ENCODE measurements at places on chromosomes 2 and 18.

DNA sequence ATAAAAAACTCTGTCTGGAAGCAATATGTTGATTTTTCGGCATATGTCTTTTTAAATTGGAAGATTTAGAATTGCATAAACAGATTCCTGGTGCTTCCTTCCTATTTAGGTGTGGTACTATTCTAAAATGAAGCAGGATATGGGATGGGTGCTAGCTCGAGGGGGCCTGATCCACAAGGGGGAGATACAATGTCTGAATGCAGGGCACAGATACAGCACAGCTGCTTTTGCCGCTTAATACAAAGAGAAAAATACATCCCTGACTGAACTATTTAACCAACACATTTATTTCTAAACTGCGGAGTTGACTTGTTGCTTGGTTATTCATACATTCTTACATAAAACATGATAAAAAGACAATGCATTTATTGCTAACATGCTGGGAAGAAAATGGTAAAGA is 169.1 kb downstream of the TMEFF2 start:
- H3K4me1 ChIP-seq = no peaks in the 10 kb centered on the region
- H3K27ac ChIP-seq = no peak overlapping the region
- no peak for DNase-seq
- no peaks in the 10 kb centered on the region for H3K36me3 ChIP-seq
- no peak overlapping the region for H3K4me3 ChIP-seq

GRCh38 chr2:141554810-141555209 is 576.0 kb downstream of the LRP1B start:
- H3K27me3 ChIP-seq = no peaks in the 10 kb centered on the region
- DNase-seq = peak; percentile 48
- H3K27ac ChIP-seq = no peak overlapping the region
- H3K36me3 ChIP-seq = no peaks in the 10 kb centered on the region
- peaks cover 8% of the 10 kb centered on the region for H3K4me1 ChIP-seq

DNA sequence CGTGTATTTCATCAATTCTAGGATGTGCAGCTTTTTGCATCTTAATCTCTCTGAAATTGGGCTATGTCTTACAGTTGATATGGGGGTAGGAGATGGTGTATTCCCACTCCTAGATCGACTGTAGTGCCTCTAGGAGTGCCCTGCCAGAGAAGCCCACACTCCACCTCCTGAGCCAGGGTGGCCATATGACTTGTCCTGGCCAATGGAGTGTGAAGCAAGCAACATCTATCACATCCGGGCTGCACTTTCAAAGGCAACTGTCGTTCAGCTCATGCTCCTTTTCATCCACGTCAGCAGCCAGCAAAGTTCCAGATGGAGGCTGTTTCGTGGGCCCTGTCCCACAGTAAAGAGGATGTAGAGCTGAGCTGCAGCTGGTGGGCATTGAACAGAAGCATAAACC is 149.4 kb upstream of the SLC1A4 start:
- H3K4me1 ChIP-seq = no peaks in the 10 kb centered on the region
- H3K4me3 ChIP-seq = no peak overlapping the region
- H3K27me3 ChIP-seq = peaks cover 5% of the 10 kb centered on the region
- no peak for DNase-seq
- no peaks in the 10 kb centered on the region for H3K36me3 ChIP-seq
- no peak overlapping the region for H3K27ac ChIP-seq

DNA sequence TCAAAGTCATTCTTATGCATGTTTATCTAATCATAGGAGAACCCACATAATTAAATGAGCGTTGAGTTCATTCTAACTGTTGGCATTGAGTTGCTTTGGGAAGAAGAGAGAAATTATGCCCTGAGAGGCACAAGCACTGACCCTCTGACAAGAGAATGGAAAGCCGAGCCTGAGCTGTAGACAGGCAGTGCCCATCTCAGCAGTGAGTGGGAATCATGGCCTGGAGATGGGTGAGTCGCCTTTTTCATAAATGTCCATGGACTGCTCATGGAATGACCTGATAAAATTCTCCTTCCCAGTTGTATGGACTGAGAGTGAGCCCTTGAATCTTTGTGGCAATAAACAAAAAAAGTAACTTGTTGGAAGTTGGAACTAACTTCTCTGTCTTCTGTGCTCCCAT is 21.4 kb upstream of the MYO3B start:
- no peak overlapping the region for H3K4me3 ChIP-seq
- DNase-seq = no peak
- H3K27me3 ChIP-seq = peaks cover 15% of the 10 kb centered on the region
- H3K4me1 ChIP-seq = no peaks in the 10 kb centered on the region
- no peak overlapping the region for H3K27ac ChIP-seq

- no peak for DNase-seq
- H3K4me3 ChIP-seq = no peak overlapping the region
- no peaks in the 10 kb centered on the region for H3K27me3 ChIP-seq
- H3K36me3 ChIP-seq = peaks cover 39% of the 10 kb centered on the region
- no peaks in the 10 kb centered on the region for H3K4me1 ChIP-seq
- H3K27ac ChIP-seq = no peak overlapping the region
Observed at GRCh38 chr18:24071779-24072178, 57.2 kb downstream of the TTC39C start.

DNA sequence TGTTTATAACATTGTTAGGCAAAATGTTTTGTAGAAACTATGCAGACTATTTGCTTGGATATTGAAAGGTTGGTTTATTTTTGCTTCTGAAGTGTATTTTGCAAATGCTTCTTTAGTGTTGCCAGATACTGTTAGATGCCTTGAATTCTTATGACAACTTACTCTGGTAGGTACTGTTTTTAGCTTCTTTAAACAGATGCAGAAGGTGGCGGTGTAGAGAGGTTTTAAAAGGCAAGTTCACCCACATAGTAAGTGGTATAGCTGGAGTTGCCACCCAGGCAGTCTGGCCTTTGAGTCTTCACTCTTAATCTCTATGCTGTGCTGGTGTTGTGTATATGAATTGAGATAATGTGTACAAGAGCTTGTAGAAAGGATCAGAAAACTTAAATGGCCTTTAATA is 3.6 kb downstream of the PCYOX1 start:
- H3K36me3 ChIP-seq = peaks cover 21% of the 10 kb centered on the region
- H3K4me3 ChIP-seq = no peak overlapping the region

GRCh38 chr2:207967121-207967520 is 58.2 kb downstream of the PLEKHM3 start:
- H3K36me3 ChIP-seq = peaks cover 10% of the 10 kb centered on the region
- no peaks in the 10 kb centered on the region for H3K4me1 ChIP-seq
- H3K27ac ChIP-seq = no peak overlapping the region

DNA sequence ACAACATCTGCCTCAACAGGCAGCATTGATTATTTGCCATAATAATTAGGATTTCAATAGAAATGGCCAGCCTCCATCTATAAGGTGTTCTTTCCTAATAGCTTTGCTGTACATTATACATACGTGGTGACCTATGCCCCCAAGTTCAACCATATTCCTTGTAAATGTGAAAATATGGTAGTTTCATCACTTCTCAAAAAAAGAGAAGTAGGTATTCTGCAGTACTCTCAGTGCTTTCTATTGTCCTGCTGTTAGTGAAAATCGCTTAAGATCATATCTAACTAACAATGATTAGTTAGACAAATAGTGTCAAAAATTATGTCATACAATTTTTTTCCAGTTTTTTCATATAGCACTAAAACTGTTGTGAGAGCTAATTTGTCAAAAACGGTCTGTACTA is 79.6 kb downstream of the SLC4A10 start:
- 0 out of 2 replicates have a peak, but pooled peaks cover 1% of the 10 kb centered on the region for H3K4me1 ChIP-seq
- no peak overlapping the region for H3K27ac ChIP-seq
- H3K4me3 ChIP-seq = no peak overlapping the region
- no peaks in the 10 kb centered on the region for H3K36me3 ChIP-seq
- no peak for DNase-seq

- no peaks in the 10 kb centered on the region for H3K36me3 ChIP-seq
- no peak overlapping the region for H3K4me3 ChIP-seq
- H3K27ac ChIP-seq = no peak overlapping the region
- H3K4me1 ChIP-seq = no peaks in the 10 kb centered on the region
Observed at GRCh38 chr2:158716121-158716791, 78.9 kb upstream of the DAPL1 start.

DNA sequence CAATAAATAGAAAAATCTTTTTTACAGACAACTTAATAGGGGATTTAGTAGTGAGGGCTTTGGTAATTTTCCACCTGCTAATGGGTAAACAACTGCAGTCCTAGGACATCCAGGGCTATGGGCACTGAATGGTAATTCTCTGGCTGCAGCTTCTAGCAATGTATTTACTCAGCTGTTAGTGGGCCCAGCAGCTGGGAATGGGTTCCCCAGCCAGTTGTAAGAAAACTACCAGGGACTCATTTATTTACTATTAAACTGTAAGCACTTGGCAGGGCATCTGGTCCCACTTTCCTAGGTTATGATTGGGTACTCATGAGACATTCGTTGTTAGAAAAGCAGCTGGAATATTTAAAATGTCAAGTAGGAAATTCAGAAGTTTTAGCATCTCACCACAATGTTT is 363.8 kb upstream of the TRIB2 start:
- H3K36me3 ChIP-seq = no peaks in the 10 kb centered on the region
- H3K27me3 ChIP-seq = no peaks in the 10 kb centered on the region
- H3K4me1 ChIP-seq = no peaks in the 10 kb centered on the region
- DNase-seq = no peak
- H3K4me3 ChIP-seq = no peak overlapping the region
- no peak overlapping the region for H3K27ac ChIP-seq

GRCh38 chr2:190973726-190974628 is 40.0 kb downstream of the STAT1 start:
- H3K4me3 ChIP-seq = no peak overlapping the region
- DNase-seq = no peak
- no peaks in the 10 kb centered on the region for H3K4me1 ChIP-seq
- H3K36me3 ChIP-seq = peaks cover 94% of the 10 kb centered on the region
- H3K27me3 ChIP-seq = no peaks in the 10 kb centered on the region

- H3K4me3 ChIP-seq = no peak overlapping the region
- no peak overlapping the region for H3K27ac ChIP-seq
- peaks cover 14% of the 10 kb centered on the region for H3K27me3 ChIP-seq
- no peaks in the 10 kb centered on the region for H3K36me3 ChIP-seq
- no peaks in the 10 kb centered on the region for H3K4me1 ChIP-seq
Observed at GRCh38 chr2:126756125-126756524, 100.2 kb downstream of the GYPC start.

GRCh38 chr2:181363164-181363563 is 94.0 kb upstream of the ITGA4 start:
- no peak overlapping the region for H3K27ac ChIP-seq
- H3K4me1 ChIP-seq = peaks cover 4% of the 10 kb centered on the region
- DNase-seq = no peak
- no peaks in the 10 kb centered on the region for H3K27me3 ChIP-seq

GRCh38 chr2:24832931-24833701 is 39.9 kb downstream of the CENPO start:
- peak overlapping the region; percentile 20 for H3K27ac ChIP-seq
- DNase-seq = no peak
- no peaks in the 10 kb centered on the region for H3K27me3 ChIP-seq

DNA sequence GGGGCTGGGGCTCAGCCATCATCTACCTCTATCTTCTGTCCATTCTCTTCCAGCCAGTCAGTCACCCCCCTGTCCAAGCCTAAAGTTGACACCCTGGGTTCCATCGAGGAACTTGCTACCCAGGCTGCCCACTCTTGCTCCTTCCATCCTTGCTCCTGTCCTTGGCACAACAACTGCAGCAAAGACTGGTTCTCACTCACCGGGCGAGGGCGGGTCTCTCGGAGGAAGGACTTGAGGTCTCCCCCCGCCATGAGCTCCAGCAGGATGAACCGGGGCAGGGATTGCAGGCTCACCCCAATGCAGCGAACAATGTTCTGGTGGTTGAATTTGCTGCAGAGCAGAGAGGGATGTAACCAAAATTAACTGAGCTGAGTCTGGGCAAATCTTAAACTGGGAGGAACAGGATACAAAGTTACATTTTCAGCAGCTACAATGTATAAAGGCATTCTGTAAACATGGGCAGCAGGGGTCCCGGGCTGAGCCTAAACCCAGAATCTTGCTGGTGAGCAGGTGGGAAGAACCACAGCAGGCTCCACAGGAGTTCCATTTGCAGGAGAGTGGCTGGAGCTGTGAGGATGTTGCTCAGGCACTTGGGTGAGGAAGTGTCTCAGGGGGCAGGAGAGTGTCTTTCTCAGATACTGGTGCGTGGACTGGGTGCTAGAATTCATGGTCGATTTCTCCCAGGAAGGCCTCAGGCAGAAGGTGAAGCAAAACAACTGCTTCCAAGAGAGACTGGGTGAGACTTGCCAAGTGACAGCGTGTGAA is 105.5 kb downstream of the CLIP4 start:
- H3K4me3 ChIP-seq = no peak overlapping the region
- DNase-seq = no peak
- H3K36me3 ChIP-seq = no peaks in the 10 kb centered on the region
- no peak overlapping the region for H3K27ac ChIP-seq
- peaks cover 11% of the 10 kb centered on the region for H3K27me3 ChIP-seq
- H3K4me1 ChIP-seq = no peaks in the 10 kb centered on the region

- no peak for DNase-seq
- no peak overlapping the region for H3K4me3 ChIP-seq
- H3K36me3 ChIP-seq = no peaks in the 10 kb centered on the region
- H3K27me3 ChIP-seq = no peaks in the 10 kb centered on the region
- H3K27ac ChIP-seq = no peak overlapping the region
Observed at GRCh38 chr2:20401489-20401835, 45.4 kb upstream of the RHOB start.

DNA sequence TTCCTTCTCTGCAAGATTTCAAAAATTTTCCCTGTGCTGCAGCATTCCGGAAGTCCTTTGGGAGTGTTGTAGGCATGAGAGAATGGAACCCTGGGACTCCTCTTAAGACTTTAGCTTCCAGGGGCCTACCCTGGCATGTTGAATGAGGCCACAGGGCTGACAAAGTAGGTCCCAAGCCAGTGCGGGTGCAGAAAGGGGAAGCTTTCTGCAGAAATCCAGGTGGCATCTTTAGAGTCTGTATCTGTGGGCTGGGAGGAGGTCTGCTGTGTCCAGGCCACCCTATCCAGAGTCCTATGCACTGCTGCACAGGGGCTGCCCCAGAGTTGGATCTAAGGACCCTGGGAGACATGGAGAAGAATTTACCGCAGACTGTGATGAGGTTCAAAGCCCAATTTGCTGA is 1.9 kb upstream of the SIX2 start:
- H3K27ac ChIP-seq = no peak overlapping the region
- H3K36me3 ChIP-seq = no peaks in the 10 kb centered on the region
- H3K4me3 ChIP-seq = no peak overlapping the region
- no peaks in the 10 kb centered on the region for H3K4me1 ChIP-seq
- DNase-seq = no peak

DNA sequence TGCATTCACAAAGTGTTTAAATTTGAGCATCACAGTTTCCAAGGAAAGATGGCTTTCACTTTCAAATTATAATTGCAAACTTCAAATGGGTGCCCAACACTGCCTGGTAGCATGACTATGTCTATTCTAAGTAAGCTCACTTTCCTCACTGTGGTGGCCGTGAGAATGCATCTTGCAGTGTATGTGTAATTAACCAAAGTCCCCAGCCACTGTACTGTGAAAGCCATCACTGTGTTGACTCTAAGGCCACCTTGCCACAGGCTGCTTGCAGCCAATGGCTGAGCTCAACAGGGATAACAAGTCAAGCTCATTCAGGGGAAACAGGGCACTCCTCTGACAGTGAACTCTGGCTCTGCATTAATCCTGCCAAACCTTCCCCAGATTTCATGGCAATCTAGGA is 43.3 kb upstream of the LGALSL start:
- H3K4me3 ChIP-seq = no peak overlapping the region
- H3K27me3 ChIP-seq = peaks cover 13% of the 10 kb centered on the region
- no peaks in the 10 kb centered on the region for H3K4me1 ChIP-seq
- DNase-seq = no peak

- peaks cover 8% of the 10 kb centered on the region for H3K27me3 ChIP-seq
- no peaks in the 10 kb centered on the region for H3K36me3 ChIP-seq
- no peaks in the 10 kb centered on the region for H3K4me1 ChIP-seq
- no peak overlapping the region for H3K4me3 ChIP-seq
- no peak overlapping the region for H3K27ac ChIP-seq
- DNase-seq = no peak
Observed at GRCh38 chr2:108346827-108347226, 30.9 kb upstream of the SULT1C4 start.

All from DND-41 (cell line).